ENCODE measurements at places on chromosomes 7 and 10.

DNA sequence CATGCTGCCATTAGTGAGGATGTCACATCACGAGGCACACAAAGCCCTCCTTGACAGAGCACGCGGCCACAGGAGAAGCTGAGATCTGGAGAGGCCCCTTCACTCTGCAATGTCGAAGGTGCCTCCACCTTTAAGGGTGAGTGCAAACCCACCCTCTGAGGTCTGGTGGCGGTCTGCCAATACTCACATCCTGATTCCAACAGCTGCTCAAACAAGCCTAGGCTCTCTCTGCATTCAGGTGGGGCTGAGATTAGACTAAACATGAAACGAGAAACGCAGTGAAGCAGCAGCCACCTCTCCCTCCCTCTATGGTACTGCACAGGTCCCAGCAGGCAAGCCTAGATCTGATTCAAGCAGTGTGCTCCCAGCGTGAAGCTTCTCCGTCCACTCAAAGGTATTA is 151.8 kb downstream of the TCERG1L start:
- no peak for DNase-seq

- DNase-seq, result no peak
These were observed 351.1 kb upstream of the ETV1 start for GRCh38 chr7:14340393-14341074.

GRCh38 chr10:114334301-114334700 is 70.0 kb downstream of the AFAP1L2 start:
- no peak for DNase-seq

DNA sequence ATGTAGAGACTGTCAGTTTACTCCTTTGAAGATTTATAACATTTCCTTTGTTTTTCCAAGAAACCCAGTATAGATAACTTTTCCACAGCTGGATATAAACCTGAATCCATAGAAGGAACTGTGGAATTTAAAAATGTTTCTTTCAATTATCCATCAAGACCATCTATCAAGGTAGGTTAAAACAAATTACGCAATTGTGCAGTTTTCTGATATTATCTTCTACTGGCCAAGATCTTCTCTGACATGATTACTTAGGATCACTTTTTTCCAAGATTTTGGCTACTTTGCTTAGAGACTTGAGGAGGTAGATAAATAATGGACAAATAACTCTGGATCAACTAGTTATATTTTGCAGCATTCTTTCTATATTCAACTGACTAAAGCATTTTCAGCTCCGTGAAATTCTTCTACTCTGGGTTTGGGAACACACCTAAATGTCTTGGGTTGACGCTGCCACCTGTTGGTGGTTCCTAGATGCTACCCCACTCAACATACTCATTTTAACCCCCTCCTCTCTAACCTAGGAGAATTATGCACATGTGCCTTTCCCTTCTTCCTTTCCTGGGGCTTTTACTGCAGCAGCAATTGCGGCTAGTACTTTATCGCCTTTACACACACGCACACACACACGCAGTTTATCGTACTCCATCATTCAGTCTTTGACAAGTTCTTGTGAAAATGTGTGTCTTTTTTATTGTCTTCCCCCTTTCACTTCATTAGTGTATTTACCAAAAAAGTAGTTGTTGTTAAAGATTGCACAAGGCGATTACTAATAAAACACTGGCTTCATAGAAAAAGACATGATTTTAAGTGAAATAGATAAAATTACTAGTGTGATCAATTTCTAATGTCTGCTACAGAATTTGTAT is 32.7 kb downstream of the ABCB5 start:
- no peak for DNase-seq

- no peak for DNase-seq
These were observed 649.7 kb upstream of the ANKRD30A start for GRCh38 chr10:36475746-36476145.

- DNase-seq, result no peak
These were observed 178.1 kb downstream of the ADAM12 start for GRCh38 chr10:126210051-126210651.

GRCh38 chr10:48682265-48682664 is 2.4 kb upstream of the WDFY4 start:
- no peak for DNase-seq

DNA sequence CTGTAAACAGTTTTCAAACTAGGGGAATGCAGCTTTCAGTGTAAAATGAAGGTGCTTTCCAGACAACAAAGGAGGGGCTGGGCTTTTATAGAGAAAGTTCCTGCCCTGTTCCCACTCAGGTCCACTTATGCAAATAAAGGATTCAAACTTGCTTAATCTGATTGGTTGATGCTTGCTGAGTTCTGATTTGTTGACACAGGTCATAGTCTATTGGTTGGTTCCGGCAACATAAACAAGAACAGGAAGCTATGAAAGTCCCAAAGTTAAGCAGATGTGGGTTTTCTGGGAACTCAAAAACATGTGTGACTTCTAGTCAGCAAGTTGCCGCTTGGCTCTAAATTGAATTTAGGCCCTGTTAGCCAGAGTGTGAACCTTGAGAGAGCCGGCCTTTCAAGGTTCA is 194.2 kb upstream of the SVIL start:
- no peak for DNase-seq

DNA sequence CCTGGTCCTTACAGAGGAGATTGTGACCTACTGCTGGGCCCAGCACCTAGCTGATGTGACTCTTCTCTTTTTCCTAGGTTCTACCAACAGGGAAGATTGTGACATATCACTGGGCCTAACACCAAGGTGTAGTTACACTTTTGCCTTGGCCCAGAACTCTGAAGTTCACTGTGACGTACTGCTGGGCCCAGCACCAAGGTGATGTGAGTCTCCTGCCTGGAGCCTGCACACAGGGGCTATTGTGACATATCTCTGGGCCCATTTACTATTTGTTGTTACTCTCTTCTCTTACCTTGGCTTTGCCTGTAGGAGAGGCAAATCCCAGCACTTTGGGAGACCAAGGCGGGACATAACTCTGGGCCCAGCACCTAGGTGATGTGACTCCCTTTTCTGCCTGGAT is 23.1 kb upstream of the ZNF107 start:
- DNase-seq, result no peak

GRCh38 chr10:59085054-59085453 is 91.4 kb upstream of the PHYHIPL start:
- DNase-seq, result no peak

GRCh38 chr7:127588697-127589482 is 679 bp downstream of the ARF5 start:
- no peak for DNase-seq

GRCh38 chr10:8069108-8069507 is 14.6 kb downstream of the GATA3 start:
- DNase-seq, result no peak

GRCh38 chr10:68271196-68271882 is 39.4 kb upstream of the ATOH7 start:
- DNase-seq, result no peak

GRCh38 chr10:18312374-18313139 is 172.3 kb downstream of the CACNB2 start:
- no peak for DNase-seq

DNA sequence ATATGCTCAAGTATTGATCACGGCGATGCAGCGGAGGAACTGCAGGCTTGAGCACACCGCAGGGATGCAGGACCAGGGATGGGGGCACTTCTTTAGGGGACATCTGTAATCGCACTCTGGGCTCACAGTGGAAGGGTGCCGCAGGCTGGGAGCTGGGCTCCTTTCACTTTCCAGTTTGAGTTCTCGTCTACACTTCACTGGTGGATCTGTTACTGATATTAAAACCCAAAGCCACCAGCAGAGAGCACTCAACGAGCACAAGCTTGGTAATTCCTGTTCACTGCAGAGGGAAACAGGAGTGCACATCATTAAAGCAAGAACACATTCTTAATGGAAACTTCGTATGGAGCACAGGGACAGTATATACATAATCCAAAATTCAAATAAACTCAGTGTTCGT is 91.3 kb downstream of the PARD3 start:
- DNase-seq, result no peak

DNA sequence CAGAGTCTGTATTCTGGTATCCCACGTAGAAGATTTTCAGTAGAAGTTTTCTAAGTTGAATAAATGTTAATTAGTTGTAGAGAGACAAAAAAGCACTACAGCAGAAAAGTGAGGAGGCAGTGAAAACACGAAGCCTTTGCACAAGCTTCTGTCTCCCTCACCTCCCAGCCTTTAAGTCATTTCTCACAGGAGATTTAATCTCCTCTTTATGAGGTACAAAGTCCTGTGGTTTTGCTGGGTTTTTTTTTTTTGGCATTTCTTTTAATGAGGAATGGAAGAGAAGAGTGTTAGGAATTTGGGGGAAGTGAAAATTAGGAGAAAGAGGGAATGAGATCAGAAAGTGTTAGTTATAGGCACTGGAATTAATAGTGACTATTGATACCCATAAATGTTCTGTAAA is 21.5 kb downstream of the SPAG6 start:
- DNase-seq, result no peak

DNA sequence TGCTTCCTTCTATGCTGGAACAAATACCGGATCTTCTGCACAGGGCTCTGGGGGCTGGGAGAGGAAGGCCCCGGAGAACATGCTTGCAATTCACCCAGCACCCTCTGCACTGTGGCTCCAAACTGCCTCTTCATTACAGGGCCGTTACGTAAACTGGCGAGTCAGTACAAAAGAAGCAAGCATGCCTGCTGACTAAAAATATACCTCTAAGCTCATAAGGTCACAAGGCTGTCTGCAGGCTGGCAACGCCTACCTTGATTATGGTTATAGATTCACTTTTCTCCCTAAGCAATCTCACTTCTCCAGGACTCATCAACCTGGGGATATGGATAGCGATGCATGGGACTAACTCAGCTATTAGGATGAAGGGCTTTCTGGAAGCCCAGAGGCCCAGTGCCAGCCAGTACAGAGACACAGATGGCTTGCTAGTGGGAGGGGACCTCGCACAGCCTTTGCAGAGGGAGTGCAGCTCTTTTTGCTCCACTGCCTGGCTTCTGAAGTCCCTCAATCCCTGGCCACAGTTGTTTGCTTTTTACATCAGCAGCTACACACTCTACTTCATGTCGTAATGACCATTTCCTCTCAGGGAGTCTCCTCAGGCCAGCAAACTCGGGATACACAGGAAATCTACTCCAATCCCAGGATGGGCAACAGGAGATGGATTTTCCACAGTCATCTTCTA is 96.1 kb downstream of the SH3PXD2A start:
- DNase-seq, result no peak

DNA sequence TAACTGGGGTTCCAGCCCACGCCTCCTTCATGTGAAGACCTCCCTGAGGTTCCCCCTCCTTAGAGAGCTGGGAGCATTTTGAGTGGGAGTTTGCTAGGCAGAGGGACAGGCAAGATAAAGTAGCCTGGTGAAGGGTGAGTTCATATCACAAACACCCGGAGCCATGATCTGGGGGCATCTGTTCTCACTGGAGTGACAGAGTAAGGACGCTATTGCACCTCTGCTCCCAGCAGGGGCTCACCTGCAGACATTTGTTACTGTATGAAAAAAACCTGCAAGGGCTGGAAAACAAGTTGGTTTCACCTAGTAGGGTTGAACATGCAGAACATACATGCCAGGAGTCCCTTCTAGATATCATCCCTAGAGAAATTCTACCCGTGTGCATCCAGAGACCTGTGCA is 88.4 kb downstream of the CARD11 start:
- DNase-seq, result no peak

DNA sequence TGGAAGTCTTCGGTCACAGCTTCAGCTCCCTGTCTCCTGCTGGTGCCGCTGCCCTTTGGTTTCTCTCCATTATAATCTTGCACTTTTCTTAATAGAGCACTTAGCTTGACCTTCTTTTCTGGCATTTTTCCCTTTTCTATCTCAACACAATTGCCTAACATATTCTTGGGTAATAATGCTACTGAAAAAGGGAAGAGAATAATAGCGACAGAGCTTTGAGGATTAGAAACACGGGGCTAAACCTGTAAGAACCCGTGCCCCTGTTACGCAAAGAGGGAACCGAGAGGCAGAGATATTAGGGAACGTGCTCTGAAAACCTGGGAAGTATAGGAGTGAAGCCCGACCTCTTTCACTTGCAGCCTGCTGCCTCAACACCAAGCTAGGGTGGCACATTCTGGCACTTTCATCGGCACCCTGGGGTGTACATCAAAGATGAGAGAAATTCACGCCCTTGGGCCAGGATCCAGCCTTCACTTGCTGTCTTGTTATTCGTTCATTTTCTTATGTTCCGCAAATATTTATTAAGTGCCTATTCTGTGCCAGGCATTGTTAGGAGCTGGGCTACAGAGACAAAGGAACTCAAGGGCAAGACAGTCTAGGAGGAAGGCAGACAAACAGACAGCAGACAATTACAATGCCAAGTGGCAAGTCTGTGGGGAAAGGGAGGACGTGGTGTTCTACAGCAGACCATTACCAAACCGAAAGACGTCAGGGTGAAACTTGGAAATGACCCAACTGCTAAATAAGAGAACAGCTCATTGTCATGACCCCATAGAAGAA is 33.0 kb upstream of the GALNTL5 start:
- no peak for DNase-seq

DNA sequence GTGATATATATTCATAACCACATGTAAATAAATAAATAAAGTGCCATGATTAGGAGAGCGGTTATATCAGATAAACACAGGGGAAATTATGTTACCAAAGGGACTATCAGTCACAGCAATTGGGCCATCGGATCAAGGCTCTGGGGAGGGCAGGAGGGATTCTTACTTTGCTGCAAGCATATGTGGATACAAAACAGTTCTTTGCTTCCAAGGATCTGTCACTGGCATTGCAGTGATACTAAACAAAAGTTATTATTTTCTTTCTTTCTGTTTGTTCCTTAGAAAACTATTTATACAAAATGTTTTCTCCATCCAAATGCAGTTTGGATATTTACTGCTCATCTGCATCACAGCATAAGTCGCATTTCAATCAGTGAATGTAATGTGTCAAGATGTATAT is 188.4 kb upstream of the MGMT start:
- DNase-seq, result no peak

GRCh38 chr10:131874991-131875451 is 25.8 kb upstream of the PPP2R2D start:
- DNase-seq, result peak; percentile 27

DNA sequence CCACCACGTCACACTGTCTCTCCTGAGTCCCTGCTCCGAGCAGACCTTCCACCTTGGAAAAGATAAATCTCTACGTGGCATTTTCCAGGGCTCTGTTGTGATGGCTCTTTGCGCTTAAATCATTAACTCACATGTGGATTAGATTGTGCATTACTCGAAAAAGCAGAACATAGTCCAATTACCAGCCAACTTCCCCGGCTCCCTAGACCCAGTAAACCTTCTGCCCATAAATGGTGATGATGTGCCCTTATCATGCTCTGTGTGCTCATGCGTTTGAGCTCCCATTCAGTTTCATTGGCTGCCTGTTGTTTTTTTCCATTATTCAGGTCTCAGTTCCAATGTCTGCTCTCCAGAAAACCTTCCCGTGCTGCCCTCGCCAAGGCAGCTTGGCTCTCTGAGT is 471.2 kb downstream of the GLRX3 start:
- DNase-seq, result no peak

DNA sequence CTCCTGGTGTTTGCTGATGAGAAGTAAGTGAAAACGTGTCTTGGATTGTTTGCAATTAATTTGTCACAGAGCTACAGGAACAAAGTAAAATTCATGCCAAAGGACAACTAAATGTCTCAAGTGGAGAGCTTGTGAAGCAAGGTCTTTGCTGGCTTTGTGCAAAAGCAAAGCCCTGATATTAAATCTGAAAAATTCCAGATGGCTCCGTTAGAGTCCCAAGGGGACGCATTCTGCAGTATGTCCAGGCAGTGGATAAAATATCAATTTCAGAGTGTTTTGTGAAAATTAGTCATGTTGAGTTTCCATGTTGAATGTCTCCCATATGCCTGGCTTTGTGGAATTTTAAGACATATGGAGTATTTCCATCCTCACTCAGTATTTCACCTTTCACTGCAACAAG is 102.5 kb upstream of the PTN start:
- DNase-seq, result no peak

- no peak for DNase-seq
These were observed 1.8 kb upstream of the MICALL2 start for GRCh38 chr7:1460821-1461645.

- no peak for DNase-seq
These were observed 185.3 kb downstream of the DIP2C start for GRCh38 chr10:504121-504611.
